Activated CD8-positive, alpha-beta memory T cell treated with anti-CD3 and anti-CD28 coated beads for 1 hour (primary cell): ENCODE measurements at places on chromosomes 4 and X.

DNA sequence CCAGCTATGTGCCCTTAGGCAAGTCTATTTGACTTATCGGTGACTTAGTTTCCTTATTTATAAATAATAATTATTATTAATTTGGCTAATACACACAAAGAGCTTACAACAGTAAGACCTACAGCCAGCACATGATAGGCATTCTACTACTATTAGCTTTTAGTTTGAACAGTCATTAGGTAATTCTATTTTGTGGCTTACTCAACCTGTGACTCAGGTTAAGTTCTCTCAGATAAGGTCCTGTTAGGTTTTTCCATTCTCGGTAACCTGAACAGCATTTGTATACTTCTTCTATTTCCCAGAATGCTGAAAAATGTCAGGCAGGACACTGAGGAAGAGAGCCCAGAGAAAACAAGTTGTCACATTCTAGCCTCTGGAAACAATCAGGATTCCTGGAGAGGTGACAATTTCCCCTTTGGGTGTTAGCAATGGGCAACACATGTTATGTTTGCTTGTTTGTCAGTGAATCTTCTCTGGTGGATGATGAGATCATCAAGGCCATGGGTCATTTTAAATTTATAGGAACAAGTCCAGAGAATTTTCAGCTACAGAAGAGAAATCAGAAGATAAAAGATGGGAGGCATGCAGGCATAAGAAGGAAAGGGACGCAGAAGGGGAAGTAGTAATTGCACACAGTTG is 2144.7 kb downstream of the PCDH7 start:
- DNase-seq = no peak

DNA sequence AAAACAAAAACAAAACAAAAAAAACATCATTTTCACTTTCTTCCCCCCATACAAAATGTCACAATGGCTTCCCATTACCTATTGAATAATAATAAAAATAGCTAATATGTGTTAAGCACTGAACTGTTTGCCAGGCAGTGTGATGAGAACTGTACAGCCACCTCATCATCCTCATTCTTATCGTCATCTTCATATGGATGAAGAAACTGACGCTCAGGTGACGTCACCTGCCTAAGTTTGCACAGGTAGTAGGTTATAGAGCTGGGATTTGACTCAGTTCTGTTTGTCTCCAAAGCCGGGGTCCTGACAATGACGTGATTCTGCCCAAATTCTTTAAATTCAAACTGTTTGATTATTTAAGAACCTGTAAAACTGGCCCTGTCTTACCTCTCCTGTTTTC is 150.4 kb upstream of the SMIM10 start:
- no peak for DNase-seq

GRCh38 chr4:100208459-100208858 is 18.2 kb upstream of the DDIT4L start:
- DNase-seq = no peak

GRCh38 chr4:6377626-6378492 is 94.6 kb downstream of the PPP2R2C start:
- no peak for DNase-seq

GRCh38 chrX:65971151-65971550 is 68.7 kb downstream of the VSIG4 start:
- no peak for DNase-seq

DNA sequence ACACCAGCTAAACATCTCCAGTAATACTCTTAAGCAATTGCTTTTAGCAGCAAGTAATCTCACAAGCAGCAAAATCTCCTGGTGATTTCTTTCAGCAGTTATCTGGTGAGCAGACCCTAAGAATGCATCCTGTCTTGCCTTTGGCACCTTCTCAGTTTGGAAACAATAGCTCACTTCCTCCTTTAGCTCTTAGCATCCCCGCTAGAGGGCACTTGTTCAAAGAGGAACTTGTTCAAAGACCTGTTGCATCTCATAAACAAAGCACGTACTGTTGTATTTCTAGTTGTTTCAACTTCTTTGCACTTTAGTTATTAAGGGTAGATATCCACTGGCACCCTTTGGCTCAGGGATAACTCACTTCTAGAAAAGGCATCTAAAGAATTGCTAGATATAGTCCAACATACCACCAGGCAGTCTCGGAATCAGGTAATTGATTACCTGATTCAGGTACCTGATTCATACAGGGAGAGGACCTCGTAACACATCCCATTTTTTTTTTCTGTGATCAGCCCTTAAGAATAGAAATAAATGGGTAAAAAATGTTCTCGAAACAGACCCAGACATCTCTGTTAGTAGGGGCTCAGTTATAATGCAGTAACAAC is 81.9 kb upstream of the QRFPR start:
- DNase-seq = peak; percentile 1

GRCh38 chr4:52846502-52846901 is 15.6 kb upstream of the RASL11B start:
- no peak for DNase-seq
